ENCODE measurements at places on chromosomes 3 and 15.
A peak's percentile ranks its signal among the peaks of the same experiment; 100 is the strongest.

DNA sequence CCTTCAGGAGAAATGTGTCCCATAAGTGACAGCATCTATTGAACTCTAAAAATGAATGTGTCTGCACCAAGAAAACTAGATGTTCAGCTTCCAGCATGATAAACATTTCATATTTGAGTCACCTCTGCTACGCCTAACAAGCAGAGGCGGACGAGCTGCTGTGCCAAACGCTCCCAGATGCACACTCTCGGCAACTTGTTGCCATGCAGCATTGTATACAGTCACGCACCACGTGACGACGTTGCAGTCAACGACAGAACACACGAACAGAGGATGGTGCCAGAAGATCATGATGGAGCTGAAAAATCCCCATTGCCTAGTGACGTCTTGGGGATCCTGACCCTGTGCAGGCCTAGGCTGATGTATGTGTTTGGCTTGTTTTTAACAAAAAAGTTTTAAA lies 137.5 kb downstream of the XXYLT1 start:
- H3K4me3 ChIP-seq, result no peak overlapping the region
- H3K4me1 ChIP-seq, result peaks cover 37% of the 10 kb centered on the region
- H3K36me3 ChIP-seq, result no peaks in the 10 kb centered on the region

GRCh38 chr15:59933607-59934006 lies 70.5 kb upstream of the FOXB1 start:
- no peak overlapping the region for H3K27ac ChIP-seq
- peaks cover 4% of the 10 kb centered on the region for H3K4me1 ChIP-seq
- H3K36me3 ChIP-seq, result no peaks in the 10 kb centered on the region
- peaks cover 34% of the 10 kb centered on the region for H3K27me3 ChIP-seq
- H3K4me3 ChIP-seq, result no peak overlapping the region

GRCh38 chr3:8555113-8555661 lies 53.6 kb downstream of the LMCD1 start:
- H3K4me1 ChIP-seq, result no peaks in the 10 kb centered on the region
- H3K4me3 ChIP-seq, result no peak overlapping the region
- H3K27me3 ChIP-seq, result no peaks in the 10 kb centered on the region

DNA sequence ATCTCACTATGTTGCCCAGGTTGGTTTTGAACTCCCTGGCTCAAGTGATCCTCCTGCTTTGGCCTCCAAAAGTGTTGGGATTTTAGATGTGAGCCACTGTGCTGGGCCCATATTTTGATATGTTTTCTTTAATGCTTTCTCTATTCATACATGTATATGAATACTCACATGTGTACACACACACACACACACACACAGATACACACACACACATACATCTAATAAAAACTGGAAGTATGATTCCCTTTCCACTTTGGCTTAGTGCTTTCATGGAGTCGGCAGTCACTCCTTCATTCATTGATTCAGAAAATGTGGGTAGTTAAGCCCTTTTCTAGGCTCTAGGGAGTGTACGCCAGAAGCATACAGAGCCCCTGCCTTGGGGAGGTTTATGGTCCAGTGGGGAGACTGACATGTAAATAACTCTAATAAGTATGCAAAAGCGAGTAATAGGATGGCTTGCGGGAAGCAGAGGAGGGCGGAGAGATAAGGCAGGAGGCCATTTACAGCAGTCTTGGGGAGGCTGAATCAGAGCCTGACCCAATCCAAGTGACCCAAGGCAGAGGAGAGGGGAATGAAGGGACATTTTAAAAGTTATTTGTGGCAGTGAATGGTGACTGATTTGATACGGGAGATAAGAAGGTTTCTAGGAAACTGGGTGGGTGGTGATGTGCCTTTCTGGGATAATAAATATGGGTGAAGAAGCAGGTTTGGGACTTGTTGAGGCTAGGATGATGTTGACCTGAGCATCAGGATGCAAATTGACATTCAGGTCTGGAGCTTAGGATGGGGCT lies 32.5 kb upstream of the TATDN2 start:
- H3K27ac ChIP-seq, result no peak overlapping the region
- no peak for DNase-seq
- peaks cover 39% of the 10 kb centered on the region for H3K36me3 ChIP-seq

DNA sequence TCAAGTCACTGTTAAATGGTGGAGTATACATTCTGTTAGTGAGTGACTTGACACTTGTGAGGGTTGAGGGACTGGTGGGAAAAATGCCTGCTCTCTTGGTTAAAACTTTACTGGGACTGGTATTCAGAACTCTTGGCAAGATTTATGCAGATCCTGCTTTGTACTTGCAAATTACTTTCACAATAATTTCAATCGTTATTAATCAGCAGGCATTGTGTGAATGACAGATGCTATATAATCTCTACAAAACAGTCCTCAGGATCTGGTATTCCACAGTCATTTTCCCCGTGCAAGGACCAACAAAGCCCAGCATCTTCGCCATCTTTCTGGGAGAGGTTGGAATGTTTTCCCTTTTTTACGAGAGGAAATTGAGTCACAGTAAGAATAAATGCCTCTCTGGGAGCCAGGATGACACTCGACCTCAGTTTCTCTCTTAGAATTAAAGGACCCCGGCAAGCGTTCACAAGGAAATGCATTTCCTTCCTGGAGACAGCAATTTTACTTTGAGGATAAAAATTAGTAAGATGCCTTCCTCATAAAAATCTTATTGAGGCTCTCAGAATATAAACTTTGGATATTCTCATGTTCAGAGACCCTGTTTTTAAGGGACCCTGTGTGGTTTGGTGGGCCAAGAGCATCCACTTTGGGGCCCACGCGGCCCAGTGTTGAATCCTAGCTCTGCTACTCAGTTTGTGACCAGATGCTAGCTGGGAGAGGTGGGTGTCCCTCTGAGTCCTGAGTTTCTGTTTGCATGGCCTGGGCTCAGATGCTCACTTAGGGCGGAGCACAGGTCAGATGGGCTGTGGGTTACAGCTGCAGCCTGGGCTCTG lies 45.3 kb upstream of the PLCL2 start:
- H3K27me3 ChIP-seq, result no peaks in the 10 kb centered on the region
- no peak overlapping the region for H3K4me3 ChIP-seq
- H3K27ac ChIP-seq, result no peak overlapping the region
- no peak for DNase-seq
- peaks cover 64% of the 10 kb centered on the region for H3K4me1 ChIP-seq

GRCh38 chr3:189570916-189571315 lies 60.3 kb upstream of the TP63 start:
- DNase-seq, result no peak
- no peak overlapping the region for H3K27ac ChIP-seq
- no peaks in the 10 kb centered on the region for H3K27me3 ChIP-seq
- H3K4me1 ChIP-seq, result peaks cover 17% of the 10 kb centered on the region

GRCh38 chr15:68921926-68922325 lies 8.4 kb upstream of the SPESP1 start:
- no peaks in the 10 kb centered on the region for H3K36me3 ChIP-seq
- no peak overlapping the region for H3K27ac ChIP-seq
- no peak overlapping the region for H3K4me3 ChIP-seq
- H3K27me3 ChIP-seq, result peaks cover 32% of the 10 kb centered on the region
- DNase-seq, result no peak

DNA sequence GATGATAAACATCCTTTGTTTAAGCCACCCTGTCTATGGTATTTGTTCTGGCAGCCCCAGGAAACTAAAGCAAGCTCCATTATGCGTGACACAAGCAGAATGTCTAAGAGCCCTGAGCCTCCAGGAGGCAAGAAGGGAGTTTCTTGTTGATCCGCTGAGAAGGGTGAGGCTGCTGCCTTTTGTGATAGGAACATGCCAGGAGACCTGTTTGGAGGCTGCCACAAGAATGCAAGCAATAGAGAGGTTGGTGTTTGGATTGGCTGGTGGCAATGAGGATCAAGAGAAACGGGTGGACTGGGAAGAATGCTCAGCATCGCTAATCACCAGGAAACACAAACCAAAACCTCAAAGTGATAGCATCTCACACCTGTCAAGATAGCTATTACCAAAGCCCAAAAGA lies 104.8 kb downstream of the ASB7 start:
- H3K36me3 ChIP-seq, result no peaks in the 10 kb centered on the region
- peaks cover 2% of the 10 kb centered on the region for H3K4me1 ChIP-seq
- no peak overlapping the region for H3K27ac ChIP-seq
- no peak for DNase-seq
- no peak overlapping the region for H3K4me3 ChIP-seq
- peaks cover 10% of the 10 kb centered on the region for H3K27me3 ChIP-seq

DNA sequence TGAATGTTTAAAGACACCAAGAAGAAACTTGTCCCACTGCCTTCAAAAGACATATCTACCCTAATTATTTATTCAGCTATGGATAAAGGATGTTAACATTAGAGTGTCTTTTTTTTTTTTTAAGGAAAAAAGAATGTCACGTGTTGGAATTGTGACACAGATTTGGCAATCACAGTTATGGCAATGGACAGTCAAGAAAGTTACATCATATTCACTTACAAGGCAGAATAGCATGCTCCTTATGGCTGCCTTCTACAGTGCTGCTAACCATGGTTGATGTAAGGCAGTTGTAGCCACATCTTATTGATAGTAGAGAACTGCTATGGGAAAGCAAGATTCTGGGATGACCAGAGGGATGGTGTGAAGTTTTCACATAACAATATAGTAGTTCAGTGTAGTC lies 128.8 kb upstream of the ZBTB20 start:
- peaks cover 7% of the 10 kb centered on the region for H3K4me1 ChIP-seq
- H3K27me3 ChIP-seq, result no peaks in the 10 kb centered on the region

DNA sequence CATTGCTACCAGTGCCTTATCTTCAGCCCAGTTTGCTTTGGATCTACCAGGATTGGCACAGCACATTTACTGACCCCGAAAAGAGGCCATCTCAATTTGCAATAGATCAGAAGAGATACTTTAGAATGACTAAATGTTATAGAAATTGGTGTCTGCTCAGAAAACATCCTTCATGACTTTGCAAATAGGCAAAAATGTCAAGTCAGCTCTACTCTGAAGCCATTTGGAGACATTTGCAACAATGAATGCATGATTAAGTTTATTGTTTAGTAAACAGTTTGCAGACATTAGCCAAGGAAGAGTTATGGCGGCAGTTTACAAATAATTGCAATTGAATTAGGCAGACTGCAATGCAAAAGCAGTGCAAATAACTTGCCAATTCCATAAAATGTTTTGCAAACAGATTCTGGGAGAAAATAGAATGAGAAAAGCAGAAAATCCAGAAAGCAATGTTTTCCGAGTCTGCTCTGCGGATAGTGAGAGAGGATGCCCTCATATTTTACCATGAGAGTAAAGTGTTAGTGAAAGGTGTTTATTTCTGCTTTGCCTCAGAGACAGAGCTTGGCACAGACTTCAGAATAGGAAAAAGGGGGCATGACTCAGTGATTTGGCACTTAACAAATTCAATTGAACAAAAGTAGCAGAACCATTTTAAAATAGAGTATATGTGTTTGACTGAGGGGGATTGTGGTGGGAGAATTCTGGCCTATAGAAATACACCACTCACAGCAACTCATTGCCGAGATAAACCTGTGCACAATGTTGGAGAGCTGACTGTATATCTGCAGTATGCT lies 334.9 kb upstream of the NR2F2 start:
- no peak overlapping the region for H3K27ac ChIP-seq
- H3K36me3 ChIP-seq, result no peaks in the 10 kb centered on the region
- peaks cover 17% of the 10 kb centered on the region for H3K4me1 ChIP-seq

GRCh38 chr15:38648121-38648843 lies 83.7 kb upstream of the RASGRP1 start:
- peaks cover 63% of the 10 kb centered on the region for H3K4me1 ChIP-seq
- no peak overlapping the region for H3K27ac ChIP-seq
- no peaks in the 10 kb centered on the region for H3K27me3 ChIP-seq
- DNase-seq, result no peak
- H3K4me3 ChIP-seq, result no peak overlapping the region
- H3K36me3 ChIP-seq, result peaks cover 8% of the 10 kb centered on the region

DNA sequence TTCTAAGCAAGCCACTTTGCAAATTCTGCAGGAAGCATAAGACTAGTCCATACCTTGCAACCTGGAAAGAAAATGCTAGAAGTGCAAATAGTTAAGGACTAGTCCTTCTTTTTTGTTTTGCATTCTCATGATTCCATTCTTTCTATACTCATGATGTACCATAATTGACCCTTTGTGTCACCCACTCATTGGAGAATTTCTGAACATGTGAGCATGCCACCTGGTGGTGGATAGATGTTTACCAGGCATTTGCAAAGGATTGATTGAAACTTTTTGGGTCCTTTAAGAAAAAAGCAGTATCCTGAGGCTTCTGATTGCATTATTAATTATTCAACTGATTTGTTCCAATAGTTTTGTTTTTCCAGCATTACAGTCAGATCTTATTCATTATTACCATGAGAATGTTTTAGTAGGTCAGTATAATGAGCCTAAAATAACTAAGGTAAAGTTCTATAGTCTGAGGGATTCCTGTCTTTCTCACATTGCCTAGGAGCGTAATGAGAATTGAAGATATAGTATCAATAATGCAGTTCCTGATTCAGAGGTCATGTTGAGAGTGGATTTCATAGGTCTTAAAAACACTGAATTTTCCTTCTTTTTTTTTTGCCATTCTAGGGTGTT lies 20.2 kb upstream of the DIPK2A start:
- peak; percentile 33 for DNase-seq
- H3K4me1 ChIP-seq, result peaks cover 1% of the 10 kb centered on the region
- no peak overlapping the region for H3K27ac ChIP-seq
- no peaks in the 10 kb centered on the region for H3K36me3 ChIP-seq
